ENCODE measurements at places on chromosomes 1 and 21. TPM values are rescaled to one million over a fixed set of nuclear protein-coding genes. Genes with fewer than 3 reads are reported as not detected.
A peak's percentile ranks its signal among the peaks of the same experiment; 100 is the strongest.

The DEDD gene
- 34.5 TPM for total RNA-seq

The TMCC2 gene
- 5.8 TPM for total RNA-seq

GRCh38 chr1:73366734-73367413 lies 831.1 kb downstream of the LRRIQ3 start:
- H3K27ac ChIP-seq = no peak overlapping the region
- H3K4me1 ChIP-seq = no peaks in the 10 kb centered on the region
- DNase-seq = no peak
- H3K36me3 ChIP-seq = no peaks in the 10 kb centered on the region
- H3K4me3 ChIP-seq = no peak overlapping the region

DNA sequence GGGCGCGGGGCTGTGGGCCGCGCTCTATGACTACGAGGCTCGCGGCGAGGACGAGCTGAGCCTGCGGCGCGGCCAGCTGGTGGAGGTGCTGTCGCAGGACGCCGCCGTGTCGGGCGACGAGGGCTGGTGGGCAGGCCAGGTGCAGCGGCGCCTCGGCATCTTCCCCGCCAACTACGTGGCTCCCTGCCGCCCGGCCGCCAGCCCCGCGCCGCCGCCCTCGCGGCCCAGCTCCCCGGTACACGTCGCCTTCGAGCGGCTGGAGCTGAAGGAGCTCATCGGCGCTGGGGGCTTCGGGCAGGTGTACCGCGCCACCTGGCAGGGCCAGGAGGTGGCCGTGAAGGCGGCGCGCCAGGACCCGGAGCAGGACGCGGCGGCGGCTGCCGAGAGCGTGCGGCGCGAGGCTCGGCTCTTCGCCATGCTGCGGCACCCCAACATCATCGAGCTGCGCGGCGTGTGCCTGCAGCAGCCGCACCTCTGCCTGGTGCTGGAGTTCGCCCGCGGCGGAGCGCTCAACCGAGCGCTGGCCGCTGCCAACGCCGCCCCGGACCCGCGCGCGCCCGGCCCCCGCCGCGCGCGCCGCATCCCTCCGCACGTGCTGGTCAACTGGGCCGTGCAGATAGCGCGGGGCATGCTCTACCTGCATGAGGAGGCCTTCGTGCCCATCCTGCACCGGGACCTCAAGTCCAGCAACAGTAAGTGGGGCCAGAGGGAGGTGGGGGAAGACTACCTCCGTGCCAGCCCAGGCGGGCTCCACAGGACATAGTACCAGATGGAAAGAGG lies 808 bp downstream of the MAP3K21 start:
- no peak overlapping the region for H3K27ac ChIP-seq
- peak; percentile 82 for DNase-seq
- peak overlapping the region; percentile 81 for H3K4me3 ChIP-seq
- H3K36me3 ChIP-seq = no peaks in the 10 kb centered on the region
- H3K4me1 ChIP-seq = no peaks in the 10 kb centered on the region

DNA sequence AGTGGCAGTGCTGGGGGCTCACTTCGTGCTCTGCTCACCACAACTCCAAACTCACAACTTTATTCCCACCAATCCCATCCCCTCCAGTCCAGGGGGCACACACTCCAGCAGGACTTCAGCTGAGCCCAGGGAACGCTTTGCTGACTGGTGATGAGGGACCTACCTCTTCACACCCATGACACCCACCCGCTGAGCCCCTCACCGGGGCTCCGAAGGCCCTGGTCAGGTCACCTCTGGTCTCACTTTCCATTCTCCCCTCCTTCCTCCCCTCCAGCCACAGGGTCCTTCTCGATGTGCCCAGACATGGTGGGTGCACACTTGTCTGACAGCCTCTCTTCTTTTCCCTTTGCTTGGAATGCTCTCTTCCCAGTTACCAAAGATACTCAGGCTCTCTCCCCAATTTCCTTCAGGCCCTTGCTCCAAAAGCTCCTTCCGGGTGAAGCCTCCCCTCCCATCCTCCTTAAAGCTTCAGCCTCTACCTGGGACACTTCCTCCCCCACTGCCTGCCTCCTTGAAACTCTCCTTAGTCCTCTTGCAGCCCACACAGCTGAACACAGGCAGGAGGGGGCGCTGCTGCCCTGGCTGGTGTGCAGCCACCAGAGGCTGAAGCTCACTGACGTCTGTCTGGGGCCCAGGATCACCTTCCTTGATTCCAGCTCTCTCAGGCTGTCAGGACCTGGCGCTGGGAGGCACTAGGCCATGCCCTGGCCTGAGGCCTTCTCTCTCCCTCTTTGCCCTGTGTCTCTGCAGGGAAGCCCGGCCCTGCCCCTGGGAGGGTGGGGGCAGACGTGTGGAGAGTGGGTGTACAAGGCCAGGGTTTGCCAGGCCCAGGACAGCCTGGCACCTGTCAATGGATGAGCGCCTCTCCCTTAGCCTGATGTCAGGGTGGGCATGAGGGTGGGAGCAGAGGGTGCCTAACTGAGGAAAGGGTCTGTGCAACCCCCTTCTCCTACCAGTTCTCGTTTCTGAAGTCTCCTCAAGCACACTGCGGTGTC lies 1.6 kb downstream of the KCNE1 start:
- H3K4me3 ChIP-seq = no peak overlapping the region
- peaks cover 15% of the 10 kb centered on the region for H3K27me3 ChIP-seq
